ENCODE measurements at places on chromosomes 5 and 9.
A peak's percentile ranks its signal among the peaks of the same experiment; 100 is the strongest.

- no peak for DNase-seq
Measured at GRCh38 chr5:68315679-68316271, 100.2 kb downstream of the PIK3R1 start.

DNA sequence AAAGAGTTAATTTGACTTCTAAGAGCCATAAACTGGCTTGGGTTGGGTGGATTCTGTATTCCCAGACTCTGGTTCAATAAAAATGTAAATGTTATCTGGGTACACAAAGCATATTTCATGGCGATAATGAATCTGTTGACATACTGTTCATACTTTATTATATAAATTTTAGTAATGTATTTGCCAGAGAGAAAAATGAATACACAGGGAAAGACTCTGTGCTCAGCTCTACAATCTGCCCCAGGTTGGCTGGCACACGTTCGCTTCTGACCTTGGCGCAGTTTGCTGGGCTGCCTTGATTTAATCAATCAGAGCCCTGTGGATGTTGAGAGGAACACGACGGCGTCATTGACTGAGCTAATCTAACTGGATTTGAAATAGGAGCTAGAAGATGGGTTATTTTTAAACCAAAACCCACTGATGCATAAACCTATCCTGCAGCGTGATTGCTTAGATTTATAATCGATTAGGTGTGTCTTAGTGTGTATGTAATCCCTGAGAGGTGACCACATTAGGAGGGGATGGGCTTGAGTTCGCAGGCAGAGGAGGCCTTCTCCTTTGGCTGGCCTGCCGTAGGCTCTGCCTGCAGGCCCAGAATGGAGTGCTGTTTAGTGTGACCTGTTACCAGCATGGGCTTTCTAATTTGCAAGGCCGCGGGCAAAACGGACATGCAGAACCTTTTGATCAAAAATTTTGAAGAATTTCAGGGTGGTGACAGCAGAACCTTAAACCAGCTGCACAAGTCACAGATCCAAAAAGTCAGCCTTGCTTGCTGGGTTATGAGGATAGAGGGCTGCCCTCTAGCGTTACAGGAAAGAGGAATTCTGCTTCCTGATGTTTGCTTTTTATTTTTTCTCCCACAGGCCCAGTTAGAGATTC is 3.9 kb upstream of the ADCY2 start:
- no peak for DNase-seq

- no peak for DNase-seq
Measured at GRCh38 chr9:38713426-38713825, 6.5 kb downstream of the FAM240B start.

DNA sequence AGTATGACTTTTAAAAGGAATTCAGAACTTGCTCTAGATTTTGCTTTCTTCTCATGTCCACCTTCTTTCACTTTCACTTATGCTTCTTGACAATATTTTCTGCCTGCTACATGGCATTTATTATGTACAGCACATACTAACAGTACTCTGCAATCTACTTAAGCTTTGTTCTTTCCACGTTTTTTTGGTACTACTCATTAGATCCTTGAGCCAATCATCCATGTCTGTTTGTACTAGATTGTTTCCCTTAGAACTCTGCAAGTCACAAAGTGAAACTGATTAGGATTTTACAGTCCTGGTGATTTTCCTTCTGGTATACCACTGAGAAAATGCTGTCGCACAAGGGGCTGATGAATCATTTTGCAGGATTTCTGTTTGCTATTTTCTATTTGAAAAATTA is 78.3 kb downstream of the PARP8 start:
- DNase-seq = no peak

DNA sequence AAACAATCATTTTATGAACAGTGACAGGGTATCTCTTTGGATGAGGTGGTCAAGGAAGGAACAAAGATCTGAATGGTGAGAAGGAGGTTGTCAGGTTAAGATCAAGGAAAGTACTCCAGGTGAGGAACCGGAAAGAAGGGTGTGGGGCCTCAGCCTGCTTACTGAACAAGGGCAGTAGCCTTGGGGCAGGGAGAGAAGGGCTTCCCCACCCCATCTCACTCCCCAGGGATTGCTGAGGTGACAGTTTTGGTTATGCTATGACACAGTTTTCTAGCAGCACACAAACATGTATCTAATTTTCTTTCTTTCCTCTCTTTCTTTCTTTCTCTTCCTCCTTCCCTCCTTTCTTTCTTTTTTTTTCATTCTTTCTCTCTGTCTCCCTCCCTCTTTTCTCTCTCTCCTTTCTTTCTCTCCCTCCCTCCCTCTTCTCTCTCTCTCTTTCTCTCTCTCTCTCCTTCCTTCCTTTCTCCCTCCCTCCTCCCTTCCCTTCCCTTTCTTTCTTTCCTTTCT is 4.1 kb upstream of the HDHD3 start:
- no peak for DNase-seq

GRCh38 chr9:36950389-36950788 is 83.7 kb downstream of the PAX5 start:
- no peak for DNase-seq

- no peak for DNase-seq
Measured at GRCh38 chr5:178790371-178790770, 59.9 kb upstream of the ZNF354A start.

GRCh38 chr5:136793300-136793699 is 428.0 kb upstream of the TRPC7 start:
- no peak for DNase-seq

DNA sequence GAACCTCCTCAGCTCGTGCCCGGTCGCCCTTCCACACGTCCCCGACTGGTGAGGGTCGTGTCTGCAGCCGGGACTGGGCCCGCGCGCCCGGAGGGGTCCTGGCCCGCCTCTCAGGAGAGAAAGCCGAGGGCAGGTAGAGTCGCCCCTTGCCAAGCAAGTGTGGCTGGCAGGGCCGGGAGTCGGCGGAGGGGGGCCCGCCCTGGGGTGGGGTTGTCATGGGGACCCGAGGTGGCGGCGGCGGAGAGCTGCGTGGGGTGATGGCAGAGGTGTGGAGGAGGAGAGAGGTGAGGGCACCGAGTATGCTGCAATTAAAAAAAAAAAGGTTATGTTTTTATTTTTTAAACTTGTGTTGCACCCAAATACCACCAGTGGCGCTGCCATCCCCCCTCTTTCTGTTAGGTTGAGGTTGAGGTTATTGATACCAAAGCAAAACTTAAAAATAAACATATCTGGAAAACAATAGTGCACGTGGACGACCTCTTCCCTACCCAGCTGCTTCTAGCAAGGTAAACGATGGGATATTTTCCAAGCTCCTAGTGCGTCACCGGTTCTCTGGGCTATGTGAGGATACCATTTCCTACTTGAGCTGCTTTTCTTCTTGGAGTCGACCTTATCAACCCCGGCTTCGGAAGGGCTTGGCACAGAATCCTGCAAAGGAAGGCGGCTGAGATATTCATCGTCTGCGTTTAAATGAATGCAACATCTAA is 660 bp downstream of the SCAMP1 start:
- DNase-seq = peak; percentile 71

DNA sequence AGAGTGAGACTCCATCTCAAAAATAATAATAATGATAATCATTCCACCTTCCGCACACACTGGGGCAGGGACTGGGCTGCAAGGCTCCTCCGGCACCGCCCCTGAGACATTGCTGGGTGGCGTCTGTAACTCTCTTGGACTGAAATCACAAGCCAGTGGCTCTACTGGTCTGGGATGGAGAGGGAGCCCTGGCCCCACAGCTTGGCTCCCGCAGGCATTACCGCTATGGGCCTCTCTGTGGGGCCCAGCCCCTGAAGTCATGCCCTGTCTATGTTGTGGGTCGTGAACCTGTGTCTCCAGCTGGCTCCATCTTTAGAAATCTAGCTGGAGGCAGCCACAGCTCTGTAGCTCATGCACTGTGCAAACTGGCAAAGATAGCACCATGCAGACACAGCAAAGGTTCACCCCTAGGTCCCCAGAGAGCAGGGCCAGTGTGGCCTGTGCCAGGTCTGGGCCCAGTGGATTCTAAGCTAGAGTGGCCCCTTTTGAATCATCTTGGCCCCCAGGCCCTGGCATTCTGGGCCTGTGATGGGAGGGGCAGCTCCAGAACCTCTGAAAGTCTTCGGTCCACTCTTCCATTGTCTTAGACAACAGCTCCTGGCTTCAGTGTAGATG is 36.1 kb upstream of the COL5A1 start:
- DNase-seq = no peak

- no peak for DNase-seq
Measured at GRCh38 chr5:56026863-56027300, 32.1 kb upstream of the IL6ST start.

Data from sciatic nerve (tissue), 2 donors.